ENCODE measurements at places on chromosomes 1 and 21.

- peak; percentile 48 for DNase-seq
Observed at GRCh38 chr1:147515045-147515869, 26.0 kb upstream of the BCL9 start.

- DNase-seq: no peak
Observed at GRCh38 chr21:46608672-46609111, 3.8 kb upstream of the S100B start.

DNA sequence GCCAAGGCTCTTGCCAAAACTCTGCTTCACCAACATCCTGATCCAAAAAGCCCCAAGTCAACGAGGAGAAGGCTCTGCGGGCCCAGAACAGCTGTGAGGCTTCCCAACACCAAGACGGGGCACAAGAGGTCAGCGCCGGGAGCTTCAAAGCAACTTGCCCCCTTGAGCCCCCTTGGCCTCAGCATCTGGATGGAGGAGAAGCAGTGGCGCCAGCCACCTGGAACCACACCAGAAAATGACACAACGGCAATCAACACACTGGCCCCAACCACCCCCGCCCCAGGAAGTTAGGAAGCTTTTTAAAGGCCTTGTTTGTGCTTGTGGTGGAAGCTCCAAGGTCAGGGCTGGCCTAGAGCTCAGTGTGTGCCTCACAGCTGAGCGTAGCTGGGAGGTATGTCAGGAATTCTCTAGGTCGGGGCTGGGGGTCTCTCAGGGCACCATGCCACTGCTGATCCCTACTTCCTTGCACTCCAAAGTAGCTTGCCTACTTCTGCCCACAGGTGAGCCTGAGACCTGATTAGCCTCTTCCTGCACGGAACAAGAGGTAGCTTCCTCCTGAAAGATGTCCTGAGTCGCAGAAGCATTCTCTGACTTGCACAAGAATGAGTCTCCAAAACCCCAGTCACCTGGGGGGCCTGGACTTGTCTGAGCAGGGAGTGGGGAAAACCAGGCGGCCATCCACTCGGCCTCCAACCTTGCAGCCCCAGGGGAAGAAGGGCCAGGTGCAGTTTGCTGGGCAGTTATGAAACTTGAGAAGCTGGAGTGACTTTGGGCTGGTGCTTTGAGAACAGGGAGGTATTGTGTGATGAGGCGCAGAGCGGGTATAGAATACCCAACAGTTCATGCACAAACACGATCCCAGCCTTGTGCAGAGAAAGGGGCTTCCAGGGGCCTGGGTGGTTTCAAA is 9.7 kb upstream of the SRP9 start:
- DNase-seq: no peak

DNA sequence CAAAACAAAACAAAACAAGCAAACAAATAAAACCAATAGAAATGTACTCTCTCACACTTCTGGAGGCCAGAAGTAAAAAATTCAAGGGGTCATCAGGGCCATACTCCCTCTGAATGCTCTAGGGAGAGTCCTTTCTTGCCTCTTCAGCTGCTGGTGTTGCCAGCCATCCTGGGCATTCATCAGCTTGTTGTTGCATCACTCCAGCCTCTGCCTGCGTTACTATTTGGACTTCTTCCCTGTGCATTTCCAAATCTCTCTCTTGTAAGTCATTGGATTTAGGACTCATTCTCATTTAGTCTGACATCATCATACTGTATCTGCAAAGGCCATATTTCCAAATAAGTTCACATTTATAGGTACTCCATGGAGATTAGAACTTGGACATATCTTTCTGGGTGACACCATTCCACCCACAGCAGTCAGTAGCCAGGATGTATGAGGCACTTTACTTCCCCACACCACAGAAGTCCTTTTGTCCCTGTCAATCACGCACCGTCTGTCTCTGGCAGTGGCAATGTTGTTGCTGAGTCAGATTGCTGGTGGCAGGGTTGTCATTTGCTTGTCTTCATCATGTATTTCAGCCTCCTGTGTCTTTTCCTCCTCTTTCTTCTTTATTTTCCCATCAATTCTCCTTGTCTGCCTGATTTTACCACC is 151.0 kb upstream of the KCNJ6 start:
- DNase-seq: no peak

GRCh38 chr1:158019171-158019868 is 25.9 kb downstream of the KIRREL1 start:
- DNase-seq: no peak

GRCh38 chr1:213415691-213416380 is 364.8 kb downstream of the RPS6KC1 start:
- no peak for DNase-seq

GRCh38 chr1:46927249-46927835 is 13.9 kb downstream of the CYP4A11 start:
- no peak for DNase-seq

DNA sequence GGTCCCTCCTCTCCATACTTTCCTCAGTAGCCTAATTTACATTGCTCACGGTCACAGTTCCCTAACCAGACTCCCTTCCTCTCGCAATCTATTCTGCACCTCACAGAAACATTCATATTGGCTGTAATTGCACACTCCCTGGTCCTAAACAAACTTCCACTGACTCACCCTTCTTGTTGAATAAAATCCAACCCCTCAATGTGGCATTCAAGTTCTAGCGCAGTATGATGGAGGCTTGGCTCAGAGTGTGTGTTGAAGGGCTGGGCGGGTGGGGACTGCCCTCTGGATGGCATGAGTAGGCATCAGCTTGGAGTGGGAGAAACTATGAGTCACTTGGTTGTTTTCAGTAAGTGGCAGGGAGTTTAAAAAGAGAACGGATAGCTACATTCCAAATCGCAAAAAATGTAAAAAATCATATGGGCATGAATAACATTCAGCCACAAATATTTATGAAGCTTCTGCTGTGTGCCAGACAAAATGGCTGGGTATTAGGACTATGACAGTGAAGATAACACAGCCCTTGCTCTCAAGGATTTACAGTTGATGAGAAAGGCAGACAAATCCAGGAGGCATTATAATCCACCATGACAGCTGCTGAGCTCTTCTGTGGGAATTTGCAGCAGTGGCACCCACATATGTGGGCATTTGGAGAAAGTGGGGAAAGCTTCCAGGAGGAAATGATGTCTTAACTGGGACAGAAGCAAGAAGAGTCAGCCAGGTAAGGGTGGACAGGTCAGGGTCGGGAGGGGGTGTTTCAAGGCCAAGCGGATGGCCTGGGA is 42.2 kb upstream of the LYST start:
- DNase-seq: peak; percentile 97

GRCh38 chr1:34354367-34354766 is 177.7 kb downstream of the C1orf94 start:
- no peak for DNase-seq

GRCh38 chr1:15531003-15531402 is 4.4 kb downstream of the DNAJC16 start:
- DNase-seq: no peak

- DNase-seq: no peak
Observed at GRCh38 chr21:35367553-35367952, 318.5 kb upstream of the RUNX1 start.

DNA sequence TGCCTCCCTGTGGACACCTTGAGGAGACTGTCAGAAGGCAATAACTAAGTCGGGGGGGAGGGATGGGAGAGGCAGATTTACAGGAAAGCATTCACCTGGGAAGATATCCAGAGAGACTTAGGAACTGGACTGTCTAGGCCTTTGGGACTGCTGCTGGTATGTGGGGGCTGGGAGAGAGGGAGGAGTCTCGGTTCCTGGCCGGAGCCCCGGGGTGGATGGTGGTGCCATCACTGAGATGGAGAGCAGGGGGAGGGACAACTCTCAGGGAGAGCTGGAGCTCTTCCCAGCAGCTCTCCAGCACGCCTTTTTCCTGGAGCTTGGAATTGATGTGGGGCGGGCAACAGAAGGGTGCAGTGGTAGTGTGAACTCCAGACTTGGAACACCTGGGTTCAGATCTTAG is 22.1 kb downstream of the PTPRF start:
- DNase-seq: no peak

GRCh38 chr1:167095368-167095767 is 1.5 kb downstream of the STYXL2 start:
- DNase-seq: peak; percentile 50

- no peak for DNase-seq
Observed at GRCh38 chr1:55067022-55067778, 27.9 kb downstream of the PCSK9 start.

DNA sequence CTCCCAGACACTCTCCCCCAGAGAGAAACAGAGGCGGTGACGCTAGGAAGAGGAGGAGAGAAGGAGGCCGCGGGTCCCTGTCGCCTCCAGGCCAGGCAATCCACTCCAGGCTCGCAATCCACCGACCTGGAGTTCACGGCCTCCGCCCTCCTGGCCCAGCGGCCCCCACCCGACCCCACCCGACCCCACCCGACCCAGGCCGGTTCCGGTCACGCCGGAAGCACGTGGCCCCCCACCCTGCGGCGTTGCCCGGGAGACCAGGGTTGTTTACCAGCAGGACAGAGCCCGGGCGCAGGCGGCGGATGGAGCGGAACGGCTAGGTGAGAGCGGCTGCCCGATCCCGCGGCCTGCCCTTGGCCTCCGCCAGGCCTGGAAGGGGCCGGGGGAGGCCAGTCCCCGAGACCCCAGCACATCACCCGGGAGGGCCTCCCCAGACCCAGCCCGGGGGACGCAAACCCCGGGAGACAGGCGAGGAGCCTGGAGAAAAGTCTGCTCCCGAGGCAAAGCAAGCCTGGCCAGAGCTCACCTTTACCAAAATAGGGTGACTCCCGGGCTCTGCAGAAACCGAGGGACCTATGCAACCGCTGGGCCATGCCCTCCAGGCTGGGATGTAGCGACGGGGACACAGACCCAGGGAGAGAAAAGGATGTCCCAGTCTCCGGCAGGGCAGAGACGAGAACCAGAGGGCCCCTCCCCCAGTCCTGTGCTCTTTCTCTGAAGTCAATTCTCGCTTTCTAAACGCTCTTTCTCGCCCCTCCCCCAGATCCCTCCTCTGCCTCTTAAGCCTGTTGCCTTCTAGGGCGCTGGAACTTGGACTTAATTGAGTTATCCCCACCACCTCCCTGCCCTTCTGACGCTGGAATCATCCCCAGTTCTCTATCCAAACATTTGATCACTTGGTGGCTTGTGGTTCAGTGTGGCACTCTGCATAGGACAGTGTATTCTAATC is at the start of the genes PLA2G2C and UBXN10:
TSS of gene PLA2G2C (minus strand) at position 685 of the 949 bp plus-strand sequence. CDS start 9,155 bp downstream, outside the sequence.
TSS of gene UBXN10 (plus strand) at position 263 of the 949 bp plus-strand sequence. CDS start 4,466 bp downstream, outside the sequence.
- no peak for DNase-seq

DNA sequence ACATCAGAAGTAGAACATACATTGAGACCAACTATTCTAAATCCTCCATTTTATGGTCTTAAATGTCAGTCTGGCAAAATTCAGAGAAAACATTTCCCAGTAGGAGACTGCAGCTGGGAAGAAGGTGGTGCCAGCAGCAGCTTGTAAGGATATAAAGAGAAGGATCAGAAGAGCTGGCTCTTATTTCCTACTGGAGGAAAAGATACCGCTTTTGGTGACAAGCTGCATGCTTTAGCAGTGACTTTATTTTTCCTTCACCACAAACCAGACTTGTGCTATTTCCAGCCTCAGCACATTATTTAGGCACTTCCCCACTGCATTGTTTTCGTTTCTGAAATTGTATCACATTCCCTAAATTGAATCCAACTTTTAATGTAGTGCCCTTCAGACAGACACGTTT is 28.4 kb downstream of the RNF11 start:
- no peak for DNase-seq

DNA sequence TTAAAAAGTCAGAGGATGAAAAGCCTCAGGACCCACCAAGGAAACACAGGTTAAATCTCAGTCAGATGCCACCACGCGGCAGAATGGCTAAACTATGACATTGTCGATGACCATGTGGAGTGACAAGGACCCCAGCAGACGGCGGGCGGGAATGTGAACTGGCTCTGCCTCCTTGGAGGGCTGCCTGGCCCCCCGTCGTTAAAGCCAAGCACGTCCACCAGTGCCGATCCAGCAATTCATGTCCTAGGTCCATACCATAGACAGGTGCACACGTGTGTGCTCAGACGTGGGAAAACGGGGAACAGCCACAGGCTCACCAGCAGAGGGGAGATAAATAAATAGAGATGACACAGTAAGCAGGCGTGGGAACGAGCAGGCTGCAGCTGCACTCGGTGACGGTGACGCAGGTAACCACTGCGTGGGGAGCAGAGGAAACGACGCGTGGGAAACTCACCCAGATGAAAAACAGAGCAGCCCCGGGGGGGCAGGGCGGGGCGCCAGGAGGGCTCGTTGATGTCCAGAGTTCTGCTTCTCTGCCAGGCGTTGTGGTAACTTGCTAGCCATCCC is 28.3 kb upstream of the PCBP3 start:
- DNase-seq: no peak

DNA sequence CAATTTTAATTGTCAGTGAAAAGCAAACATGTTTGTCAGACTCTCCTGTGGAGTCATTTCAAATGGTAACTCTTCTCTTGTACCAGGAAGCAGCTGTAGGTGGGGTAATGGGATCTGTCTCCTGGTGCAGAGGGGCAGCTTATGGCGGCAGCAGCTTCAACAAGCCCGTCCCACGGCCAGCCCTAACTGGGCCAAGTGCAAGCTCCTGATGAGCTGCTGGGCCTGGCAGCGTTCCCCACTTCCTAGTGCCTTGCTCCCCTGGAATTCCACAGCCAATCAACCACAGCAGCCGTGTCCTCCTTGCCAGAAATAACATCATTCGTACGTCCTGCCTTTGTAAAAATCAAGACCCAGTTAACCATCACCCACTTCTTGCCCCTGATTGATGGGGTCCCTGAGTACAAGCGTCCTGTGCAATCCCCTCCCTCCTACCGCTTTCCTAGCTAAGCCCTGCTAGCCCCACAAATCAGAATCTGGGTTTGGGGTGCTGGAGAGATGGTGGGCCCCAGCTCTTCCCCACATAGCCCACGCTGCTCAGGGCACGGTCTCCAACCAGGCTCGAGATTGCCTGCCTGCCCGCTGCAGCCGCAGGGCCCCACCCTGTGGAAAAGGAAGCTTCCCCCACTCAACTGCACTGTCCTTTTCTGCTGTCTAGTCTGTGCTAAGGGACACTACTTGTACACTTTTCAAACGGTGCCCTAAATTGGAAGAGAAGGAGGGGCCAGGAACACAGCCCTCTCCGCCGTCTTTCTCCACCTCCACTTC is 61.2 kb downstream of the TOR1AIP2 start:
- no peak for DNase-seq

- no peak for DNase-seq
Observed at GRCh38 chr1:52674497-52675384, 23.4 kb downstream of the COA7 start.

GRCh38 chr1:223885614-223886013 is 39.9 kb upstream of the TP53BP2 start:
- DNase-seq: no peak

DNA sequence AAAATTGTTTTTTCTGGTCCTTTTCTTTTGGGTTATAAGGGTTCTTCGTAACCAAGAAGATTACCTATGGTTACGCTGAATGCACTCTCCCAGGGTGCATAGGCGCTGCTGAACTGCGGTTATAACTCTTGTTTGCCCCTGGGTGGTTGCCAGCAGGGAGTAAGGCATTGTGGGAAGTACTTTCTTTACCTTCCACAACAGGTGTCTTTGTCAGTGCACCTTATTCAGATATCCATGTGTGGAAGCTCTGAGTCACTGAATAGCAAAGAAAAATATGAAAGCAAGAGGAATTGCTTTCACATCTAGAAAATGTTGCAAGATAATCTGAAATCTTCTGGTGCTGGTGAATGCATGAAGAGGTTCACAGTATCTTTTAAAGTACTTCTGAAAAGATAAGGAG is 124.4 kb upstream of the CACYBP start:
- peak; percentile 60 for DNase-seq

Data from epithelial cell of prostate (primary cell).